ENCODE measurements at places on chromosomes 7 and 10.

GRCh38 chr10:100983868-100984671 lies 3.2 kb downstream of the MRPL43 start:
- no peak for DNase-seq

DNA sequence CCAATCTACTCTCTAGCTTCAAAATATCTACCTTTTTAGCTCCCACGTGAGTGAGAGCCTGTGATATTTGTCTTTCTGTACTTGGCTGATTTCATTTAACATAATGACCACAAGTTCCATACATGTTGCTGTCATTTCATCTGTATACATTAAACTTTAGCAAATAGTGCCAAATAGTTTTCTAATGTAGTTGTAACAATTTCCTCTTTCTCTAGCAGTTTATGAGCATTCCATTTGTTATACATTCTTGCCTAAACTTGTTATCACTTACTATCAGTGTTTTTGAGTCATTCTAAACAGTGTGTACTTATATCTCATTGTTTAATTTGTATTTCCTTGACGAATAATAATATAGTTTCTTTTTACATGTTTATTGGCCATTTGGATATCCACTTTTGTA lies 77.2 kb downstream of the NEUROD6 start:
- no peak for DNase-seq

DNA sequence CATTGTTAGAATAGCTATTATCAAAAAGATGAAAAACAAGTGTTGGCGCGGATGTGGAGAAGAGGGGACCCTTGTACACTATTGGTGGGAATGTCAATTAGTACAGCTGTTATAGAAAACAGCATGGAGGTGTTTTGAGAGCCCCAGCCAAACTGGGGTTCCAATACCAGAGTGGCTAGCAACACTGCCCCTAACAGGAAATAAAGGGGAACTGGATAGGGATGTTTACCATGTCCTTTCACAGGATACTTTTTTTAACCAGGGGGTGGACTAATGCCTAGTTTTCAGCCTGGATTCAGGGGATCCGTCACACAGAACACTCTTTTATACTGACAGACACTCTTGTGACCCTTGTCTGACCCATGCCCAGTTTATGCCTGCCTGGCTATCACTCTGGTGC lies 6.9 kb upstream of the GSTK1 start:
- no peak for DNase-seq

GRCh38 chr10:86630079-86630478 lies 24.3 kb upstream of the OPN4 start:
- no peak for DNase-seq

DNA sequence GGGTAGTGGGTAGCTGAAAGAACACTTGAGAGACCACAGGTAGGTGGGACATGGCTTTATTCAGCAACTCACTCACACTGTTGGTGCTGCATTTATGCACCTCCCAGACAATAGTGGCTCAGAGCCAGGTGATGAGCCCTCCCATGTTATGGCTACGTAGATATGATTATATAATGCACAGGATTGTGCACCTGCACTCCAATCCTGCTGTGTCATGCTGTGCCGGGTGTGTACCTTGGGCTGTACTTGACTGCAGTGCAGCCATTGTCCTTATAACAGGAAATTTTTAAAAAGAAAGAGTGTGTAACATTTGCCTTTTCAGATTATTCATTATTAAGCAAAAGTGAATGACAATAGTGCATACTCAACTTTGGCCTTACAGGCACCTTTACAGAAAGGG lies 366.1 kb upstream of the BMPER start:
- DNase-seq = no peak

DNA sequence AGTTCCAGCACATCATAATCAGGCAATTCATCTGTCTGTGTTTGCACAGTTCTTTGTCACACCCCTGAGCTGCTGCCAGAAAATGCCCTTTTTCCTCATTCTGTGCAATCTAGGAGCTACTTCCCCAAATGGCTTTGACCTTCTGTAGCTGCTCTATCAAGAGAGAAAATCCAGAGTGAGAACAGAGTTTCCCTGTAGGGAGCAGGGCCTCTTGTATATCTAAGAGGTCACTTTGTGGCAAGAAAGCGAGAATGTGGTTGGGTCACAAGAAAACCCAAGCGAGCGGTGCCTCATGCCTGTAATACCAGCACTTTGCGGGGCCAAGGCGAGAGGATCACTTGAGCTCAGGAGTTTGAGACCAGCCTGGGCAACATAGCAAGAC lies 24.3 kb downstream of the SLC29A3 start:
- DNase-seq = peak; percentile 57

- DNase-seq = no peak
These were observed 101.6 kb downstream of the RNF133 start for GRCh38 chr7:122597277-122597676.

DNA sequence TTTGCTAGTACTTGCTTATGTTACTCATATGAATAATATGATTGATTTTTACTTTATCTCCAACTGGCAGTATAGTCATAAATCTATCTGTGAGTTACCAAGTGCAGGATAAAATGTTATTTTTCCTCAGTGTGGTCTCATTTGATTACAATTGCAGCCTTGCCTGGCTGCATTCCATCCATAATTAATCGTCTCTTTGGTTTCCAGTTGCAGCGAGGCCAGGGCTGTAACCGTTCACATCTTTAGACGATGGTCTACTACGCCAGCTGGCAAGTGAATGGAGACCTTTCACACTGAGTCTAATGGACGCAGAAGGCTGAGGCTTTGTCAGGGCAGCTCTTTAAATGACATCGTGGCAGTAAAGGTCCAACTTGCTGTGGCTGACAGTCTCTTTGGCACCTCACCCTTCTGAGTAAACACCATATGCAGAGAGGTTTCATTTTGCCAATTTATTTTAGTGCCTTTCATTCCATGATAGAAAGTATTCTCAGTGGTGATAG lies 84.0 kb downstream of the ARL4A start:
- DNase-seq = no peak

- DNase-seq = peak; percentile 11
These were observed 9.3 kb downstream of the DAGLB start for GRCh38 chr7:6438427-6438826.

GRCh38 chr7:93851536-93851935 lies 39.0 kb downstream of the TFPI2 start:
- DNase-seq = no peak

- DNase-seq = no peak
These were observed 40.0 kb upstream of the DGKI start for GRCh38 chr7:137886746-137887145.

GRCh38 chr7:121480566-121481335 lies 84.6 kb upstream of the FAM3C start:
- DNase-seq = no peak

GRCh38 chr7:51965454-51965853 lies 648.8 kb upstream of the COBL start:
- DNase-seq = no peak

DNA sequence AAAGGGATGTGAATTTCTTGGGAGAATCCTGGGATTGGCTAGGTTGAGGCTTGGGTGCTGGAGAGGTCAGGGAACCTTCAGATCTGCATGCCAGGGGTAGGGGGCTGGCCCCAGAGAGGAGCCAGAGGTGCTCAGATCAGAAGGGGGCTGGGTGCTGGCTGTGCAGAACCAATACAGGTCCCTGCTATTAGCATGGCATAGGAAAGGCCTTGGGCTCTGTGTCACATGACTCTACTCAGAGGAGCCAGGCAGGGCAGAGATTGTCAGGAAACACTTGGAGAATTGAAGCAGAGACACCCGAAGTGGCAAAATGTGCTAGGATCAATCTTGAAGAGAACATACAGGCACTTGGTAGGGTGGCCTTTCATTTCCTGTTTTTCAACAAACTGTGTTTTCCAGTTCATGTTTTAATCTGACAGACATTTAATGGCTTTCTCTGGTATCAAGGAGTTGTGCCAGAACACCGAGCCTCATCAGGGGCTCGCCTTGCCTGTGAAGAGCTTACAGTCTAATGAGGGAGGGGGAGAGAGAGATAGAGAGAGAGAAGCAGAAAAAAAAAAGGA lies 498.9 kb downstream of the RPS24 start:
- no peak for DNase-seq

- DNase-seq = no peak
These were observed 98.6 kb upstream of the FGFR2 start for GRCh38 chr10:121696854-121697253.

GRCh38 chr10:122164815-122165483 lies 106.1 kb upstream of the BTBD16 start:
- no peak for DNase-seq
